Umbilical cord (tissue), 2 donors: ENCODE measurements at places on chromosomes 7 and 10. TPM values are rescaled to one million over a fixed set of nuclear protein-coding genes. Genes with fewer than 3 reads are reported as not detected.

DNA sequence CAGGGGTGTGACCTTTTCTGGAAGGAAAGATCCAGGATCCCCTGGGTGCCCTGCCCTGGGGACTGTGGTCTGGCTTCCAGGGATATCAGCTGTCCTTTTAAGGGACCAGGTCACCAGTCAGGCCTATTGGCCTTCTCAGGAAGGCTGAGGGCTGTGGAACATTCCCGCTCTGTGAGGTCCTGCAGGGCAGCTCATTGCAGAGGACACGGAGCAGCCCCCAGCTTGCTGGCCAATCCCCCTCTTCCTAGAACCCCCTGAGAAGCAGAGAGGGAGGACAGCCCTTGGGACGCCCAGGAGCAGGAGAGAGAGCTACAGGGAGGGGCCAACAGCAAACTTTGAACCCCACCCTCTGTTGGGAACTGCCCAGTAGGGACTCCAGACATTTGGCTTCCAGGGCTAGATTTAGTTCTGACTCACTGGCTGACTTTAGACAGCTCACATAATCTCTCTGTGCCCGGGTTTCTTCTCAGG is 67.9 kb upstream of the COL13A1 start:
- peak; percentile 95 for DNase-seq

GRCh38 chr7:27751888-27752660 is 12.1 kb downstream of the TAX1BP1 start:
- DNase-seq = no peak

GRCh38 chr7:78427209-78427608 is 628.6 kb downstream of the PHTF2 start:
- DNase-seq = no peak

GRCh38 chr10:92753865-92754264 is 64.1 kb downstream of the HHEX start:
- DNase-seq = no peak

GRCh38 chr10:24396396-24396795 is 187.5 kb downstream of the KIAA1217 start:
- no peak for DNase-seq

- DNase-seq = peak; percentile 41
Measured at GRCh38 chr7:52959336-52959735, 76.1 kb upstream of the POM121L12 start.

Gene NSUN6
- total RNA-seq = 17.8 TPM

DNA sequence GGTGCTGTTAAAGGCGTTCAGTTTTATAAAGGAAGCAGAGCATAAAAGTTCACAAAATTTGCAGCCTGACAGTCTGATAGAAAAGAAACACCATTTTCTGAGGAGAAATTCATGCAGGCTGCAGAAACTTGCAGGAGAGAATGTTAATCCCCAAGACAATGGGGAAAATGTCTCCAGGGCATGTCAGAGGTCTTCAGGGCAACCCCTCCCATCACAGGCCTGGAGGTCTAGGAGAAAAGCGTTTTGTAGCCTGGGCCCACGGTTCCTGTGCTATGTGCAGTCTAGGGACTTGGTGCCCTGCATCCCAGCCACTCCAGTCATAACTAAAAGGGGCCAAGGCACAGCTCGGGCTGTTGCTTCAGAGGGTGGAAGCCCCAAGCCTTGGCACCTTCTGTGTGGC is 68.4 kb upstream of the GJD4 start:
- DNase-seq = no peak

GRCh38 chr10:10418387-10418786 is 599.3 kb upstream of the CELF2 start:
- DNase-seq = no peak

GRCh38 chr10:131645756-131646155 is 255.1 kb upstream of the PPP2R2D start:
- no peak for DNase-seq

DNA sequence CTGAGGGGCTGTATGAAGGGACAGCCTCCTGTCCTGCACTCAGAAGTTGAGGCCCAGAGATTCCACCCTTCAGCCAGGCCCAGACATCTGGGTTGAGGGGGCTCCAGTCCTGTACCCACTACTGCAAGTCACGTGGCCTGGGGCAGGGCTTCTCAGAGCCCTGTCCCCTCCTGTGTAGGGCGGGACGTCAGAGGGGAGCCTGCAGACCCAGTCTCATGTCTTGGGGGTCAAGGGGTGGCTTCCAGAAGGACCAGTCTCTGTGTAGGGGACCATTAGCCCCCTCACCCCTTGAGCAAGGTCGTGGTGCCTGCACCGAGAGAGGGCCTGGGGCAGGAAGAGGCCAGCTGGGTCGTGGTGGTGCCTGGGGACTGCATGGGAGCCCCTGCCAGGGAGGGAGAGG is 593 bp upstream of the PILRA start:
- DNase-seq = no peak

Gene RAB19
- total RNA-seq = not detected

DNA sequence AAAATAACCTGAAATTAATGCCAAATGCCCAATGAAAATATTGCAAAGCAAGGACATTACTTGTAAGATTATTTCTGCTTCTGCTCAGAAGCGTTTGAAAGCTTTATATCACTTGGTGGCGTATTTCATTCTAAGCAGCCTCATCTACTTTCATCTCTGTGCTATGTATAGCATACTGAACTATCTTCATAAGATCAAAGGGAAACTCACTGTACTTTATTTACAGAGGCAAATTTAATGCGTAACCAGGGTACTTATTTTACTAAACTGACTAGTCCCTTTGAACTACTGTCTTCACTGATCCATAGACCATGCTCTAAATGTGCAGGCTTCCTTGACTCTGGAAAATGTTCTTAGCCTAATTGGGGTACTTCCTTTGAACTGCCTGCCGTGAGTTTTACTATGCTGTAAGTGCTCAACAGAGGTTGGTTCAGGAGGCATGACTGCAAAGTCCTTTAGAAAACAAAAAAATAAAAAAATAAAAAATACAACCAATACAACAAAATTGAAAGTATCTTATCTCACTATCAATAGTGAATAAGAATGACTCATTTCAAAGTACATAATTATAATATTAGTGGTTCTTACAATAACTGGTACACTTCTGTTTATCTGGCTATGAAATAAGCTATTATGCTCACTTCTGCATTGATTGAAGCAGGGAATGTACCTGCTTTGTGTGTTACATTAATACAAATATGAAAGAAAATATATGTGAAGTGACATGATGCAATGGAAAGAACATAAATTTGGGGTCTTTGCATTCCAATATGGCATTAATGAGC is 41.0 kb upstream of the TSPAN12 start:
- peak; percentile 62 for DNase-seq

- no peak for DNase-seq
Measured at GRCh38 chr7:73891178-73891885, 30.4 kb downstream of the TMEM270 start.

- no peak for DNase-seq
Measured at GRCh38 chr10:78225594-78225993, 191.9 kb downstream of the RPS24 start.

Gene GNG11
- total RNA-seq = 35.6 TPM

GRCh38 chr7:150385302-150385723 is 6.2 kb downstream of the ZNF775 start:
- no peak for DNase-seq
